ENCODE measurements at places on chromosomes 2 and 18. TPM values are rescaled to one million over a fixed set of nuclear protein-coding genes. Genes with fewer than 3 reads are reported as not detected.

Gene SLC9A4
- 0.42 TPM for total RNA-seq

Gene CXXC1
- total RNA-seq, result 51.6 TPM

DNA sequence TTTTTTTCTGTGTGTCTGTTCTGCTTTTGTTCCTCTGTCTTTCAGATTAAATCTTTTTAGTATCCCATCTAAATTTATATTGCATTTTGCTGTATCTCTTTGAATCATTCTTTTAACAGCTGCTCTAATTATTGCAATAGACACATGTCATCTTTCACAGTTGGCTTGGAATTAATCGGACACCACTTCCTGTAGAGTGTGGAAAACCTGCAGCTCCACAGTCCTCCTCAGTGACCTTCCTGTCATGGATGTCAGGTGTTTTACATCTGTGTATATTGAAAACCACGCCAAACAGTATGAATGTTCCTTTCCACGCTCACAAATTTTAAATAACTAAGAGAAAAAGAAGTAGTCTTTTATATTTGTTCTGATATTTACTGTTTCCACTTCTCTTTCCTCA, 135.3 kb downstream of the PXDN start:
- DNase-seq, result no peak
- H3K27ac ChIP-seq, result no peak overlapping the region
- H3K27me3 ChIP-seq, result peaks cover 35% of the 10 kb centered on the region
- no peaks in the 10 kb centered on the region for H3K36me3 ChIP-seq

DNA sequence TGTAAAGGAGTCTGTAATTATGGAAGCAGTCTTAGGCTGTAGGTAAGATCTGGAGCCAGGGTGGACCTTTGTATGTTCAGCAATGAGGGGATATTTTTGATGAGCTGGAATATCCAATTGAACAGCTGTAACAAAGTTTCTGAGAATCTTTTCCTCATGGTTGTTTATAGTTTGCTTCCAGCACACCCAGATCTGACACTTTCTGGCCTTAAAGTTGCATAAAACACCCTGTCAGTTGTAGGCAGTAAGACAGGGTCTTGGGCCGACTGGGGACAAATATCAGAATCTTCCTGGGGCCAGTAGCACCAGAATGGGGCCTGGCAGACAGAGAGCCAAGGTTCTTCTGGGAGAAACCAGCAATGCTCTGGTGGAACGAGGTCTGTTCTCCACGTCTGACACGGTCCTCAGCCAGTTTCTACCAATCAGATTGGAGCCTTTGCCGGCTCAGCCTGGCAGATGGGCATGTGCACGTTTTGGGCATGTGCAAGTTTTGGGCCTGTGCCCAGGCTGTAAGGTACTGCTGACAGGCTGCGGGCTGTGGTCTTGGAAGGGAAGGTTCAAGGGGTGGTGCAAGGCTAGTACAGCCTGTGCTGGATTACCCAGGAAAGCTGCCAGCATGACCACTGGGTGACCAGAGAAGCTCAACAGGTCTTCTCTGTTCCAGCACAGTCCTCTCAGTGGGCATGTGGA, 89.8 kb downstream of the PRKCE start:
- no peak overlapping the region for H3K27ac ChIP-seq
- no peaks in the 10 kb centered on the region for H3K36me3 ChIP-seq
- H3K4me3 ChIP-seq, result no peak overlapping the region
- no peak for DNase-seq
- no peaks in the 10 kb centered on the region for H3K27me3 ChIP-seq

Gene ALKAL2
- not detected for total RNA-seq

Gene B4GALT6
- total RNA-seq, result 2.7 TPM

Gene RAB6C
- total RNA-seq, result not detected

Gene MBOAT2
- total RNA-seq, result 110 TPM

DNA sequence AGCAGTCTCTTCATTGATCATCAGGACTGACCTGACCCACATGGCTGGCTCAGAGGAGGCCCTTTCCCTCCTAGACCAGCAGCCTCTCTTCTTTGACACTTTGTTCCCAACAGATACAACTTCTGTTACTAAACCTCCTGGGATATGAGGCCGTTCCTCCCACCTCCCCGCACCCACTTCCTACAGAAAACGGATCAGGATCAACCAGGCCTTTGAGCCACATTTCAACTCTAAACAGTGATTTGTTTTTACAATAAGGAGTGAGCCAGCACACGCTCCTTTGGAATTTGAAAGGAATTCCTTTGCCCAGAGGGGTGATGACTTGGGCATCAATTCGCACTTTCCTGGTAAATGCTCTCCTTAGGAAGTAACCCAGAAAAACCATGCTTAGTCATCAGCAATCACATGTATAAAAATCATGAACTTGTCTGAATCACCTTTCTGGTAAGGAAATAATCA, 180.4 kb downstream of the FAM124B start:
- no peaks in the 10 kb centered on the region for H3K36me3 ChIP-seq
- peaks cover 24% of the 10 kb centered on the region for H3K4me1 ChIP-seq
- H3K27me3 ChIP-seq, result no peaks in the 10 kb centered on the region
- DNase-seq, result no peak
- H3K4me3 ChIP-seq, result no peak overlapping the region

DNA sequence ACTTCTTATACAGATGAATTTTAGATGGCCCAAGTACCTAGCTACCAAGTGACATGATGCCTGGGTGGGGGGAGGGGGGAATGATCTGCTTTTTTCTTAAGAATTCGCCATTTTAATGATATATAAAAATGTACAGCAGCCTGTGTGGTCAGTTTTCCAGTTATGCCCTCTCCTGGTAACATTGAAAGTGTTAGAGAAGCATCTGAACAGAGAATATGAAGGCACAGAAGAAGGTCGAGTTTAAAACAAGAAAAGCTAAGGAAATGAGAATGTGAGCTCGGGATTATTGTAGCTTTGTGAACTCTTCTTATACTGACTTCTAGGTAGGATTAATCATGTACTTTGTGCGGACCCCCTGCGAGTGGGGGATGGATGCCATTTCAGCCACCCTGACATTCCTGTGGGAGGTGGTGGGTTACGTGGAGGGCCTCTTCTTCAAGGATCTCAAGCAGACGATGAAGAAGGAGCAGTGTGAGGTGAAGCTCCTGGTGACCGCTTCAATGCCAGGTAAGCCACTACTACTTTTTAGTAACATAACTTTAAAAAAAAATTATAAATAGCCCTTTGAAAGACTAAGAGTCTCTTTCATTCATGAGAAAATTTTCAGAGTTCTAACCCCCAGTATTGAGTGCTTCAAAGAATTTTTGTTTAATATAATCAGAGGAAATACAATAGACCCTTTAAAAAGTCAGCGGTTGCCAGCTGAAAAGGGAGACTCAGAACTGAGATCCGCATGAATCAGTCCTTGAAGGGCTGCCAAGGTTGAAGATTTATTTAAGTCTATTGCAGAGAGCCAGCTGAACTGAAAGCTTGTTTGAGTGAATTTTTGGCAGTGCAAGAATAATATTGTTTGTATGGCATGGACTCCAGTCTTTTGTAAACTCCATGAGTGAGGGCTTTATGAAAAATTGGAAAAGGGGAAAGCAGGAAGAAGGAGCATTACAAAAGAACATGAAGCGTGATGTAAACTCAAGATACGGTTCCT, 68.6 kb upstream of the RPE start:
- no peaks in the 10 kb centered on the region for H3K4me1 ChIP-seq
- no peaks in the 10 kb centered on the region for H3K27me3 ChIP-seq
- H3K36me3 ChIP-seq, result no peaks in the 10 kb centered on the region
- H3K4me3 ChIP-seq, result no peak overlapping the region
- H3K27ac ChIP-seq, result no peak overlapping the region
- no peak for DNase-seq

DNA sequence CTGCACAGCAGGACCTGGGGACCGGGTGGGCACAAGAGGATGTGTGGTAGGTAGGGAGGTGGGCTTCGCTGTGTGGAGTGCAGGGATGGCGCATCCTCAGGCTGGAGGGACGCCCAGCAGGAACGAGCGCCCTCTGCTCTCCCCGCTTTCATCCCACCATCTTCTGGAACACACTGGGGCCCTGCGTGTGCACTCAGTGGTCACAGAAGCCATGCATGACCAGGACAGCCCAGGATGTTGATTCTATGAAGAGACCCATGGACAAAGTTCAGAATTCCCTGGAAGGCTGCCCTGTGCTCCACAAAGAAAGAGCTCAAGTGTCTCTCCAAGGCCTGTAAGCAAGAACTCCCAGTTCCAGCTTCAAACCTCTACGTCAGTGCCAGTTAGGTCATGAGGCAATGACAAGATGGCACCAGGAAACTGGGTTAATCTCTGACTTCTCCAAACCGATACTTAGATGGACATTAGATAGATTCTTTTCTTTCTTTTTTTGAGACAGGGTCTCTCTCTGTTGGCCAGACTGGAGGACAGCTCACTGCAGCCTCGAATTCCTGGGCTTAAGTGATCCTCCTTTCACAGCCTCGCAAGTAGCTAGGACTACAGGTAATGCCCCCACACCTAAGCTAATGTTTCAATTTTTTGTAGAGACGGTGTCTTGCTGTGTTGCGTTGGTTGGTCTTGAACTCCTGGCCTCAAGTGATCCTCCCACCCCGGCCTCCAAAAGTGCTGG, 3.4 kb downstream of the SLC66A2 start:
- peaks cover 30% of the 10 kb centered on the region for H3K4me1 ChIP-seq
- no peak for DNase-seq
- no peaks in the 10 kb centered on the region for H3K27me3 ChIP-seq
- peaks cover 43% of the 10 kb centered on the region for H3K36me3 ChIP-seq
